Right cardiac atrium (tissue), 5 donors: ENCODE measurements at places on chromosomes 5 and 9. TPM values are rescaled to one million over a fixed set of nuclear protein-coding genes. Genes with fewer than 3 reads are reported as not detected.

FRMD3 gene
- 68.1 TPM for total RNA-seq

DNA sequence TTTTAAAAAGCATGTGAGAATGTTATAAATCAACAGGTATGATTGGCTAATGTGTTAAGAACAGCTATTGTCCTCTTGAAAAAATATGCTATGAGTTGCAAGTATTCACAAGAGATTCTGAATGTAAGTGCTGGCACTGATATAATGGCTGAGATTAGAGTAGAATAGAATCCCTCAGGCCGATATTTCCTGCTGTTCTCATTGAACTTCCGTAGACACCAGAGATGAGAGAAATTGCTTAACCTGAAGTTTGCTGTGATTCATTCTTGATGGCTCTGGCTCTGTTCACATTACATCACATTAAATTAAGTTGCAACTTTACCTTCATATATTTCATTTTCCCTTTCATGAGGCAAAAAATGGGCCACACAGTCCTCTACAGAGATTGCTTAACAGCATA lies 114.5 kb downstream of the BAAT start:
- DNase-seq, result no peak

LVRN gene
- total RNA-seq, result 0.25 TPM

DNA sequence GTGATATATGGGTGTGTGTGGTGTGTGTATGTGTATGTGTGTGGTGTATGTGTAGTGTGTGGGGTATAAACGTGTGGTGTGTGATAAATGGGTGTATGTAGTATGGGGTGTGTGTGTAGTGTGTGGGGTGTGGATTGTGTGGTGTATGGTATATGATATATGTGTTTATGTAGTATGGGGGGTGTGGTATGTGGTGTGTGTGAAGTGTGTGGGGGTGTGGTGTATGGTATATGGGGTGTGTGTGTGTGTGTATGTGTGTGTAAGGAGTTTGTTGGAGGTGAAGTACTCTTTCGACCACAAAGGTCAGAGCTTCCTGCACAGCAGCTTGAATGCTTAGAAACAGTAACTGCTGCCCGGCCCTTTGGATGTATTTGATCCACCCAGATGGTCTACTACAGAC lies 145.2 kb upstream of the IQGAP2 start:
- DNase-seq, result no peak

DNA sequence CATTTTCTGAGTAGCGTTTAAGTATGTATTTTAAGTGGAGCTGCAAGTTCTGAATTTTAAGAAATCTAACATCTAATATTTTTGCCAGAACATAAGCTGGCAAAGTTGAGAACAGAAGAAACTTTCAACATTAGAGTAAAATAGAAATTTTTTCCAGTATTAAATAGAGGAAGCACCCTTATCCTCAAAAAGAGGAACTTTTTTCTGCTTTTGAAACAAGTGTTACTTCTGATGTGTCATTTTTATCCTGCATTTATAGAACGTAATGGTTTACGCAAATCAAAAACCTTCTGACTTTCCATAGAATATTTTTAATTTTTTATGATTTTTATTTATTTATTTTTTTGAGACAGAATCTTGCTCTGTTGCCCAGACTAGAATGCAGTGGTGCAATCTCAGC lies 21.8 kb downstream of the ZBED3 start:
- DNase-seq, result no peak

DNA sequence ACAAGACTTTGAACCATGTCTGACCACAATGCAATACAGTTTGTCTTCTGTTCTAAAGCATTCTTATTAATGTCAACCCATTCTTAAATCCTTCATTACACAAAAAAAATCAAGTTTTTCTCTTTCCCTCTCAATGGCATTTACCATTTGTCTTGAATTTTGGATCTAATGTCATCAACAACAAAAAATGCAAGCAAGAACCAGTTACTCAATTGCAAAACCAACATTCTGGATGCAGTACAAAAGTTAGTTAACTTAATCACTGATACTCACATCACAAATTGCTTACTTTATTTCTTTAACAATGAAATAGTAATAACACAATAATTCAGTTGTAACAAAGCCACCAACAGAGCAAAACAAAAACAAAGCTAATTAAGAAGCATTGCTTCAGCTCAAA lies 6.0 kb downstream of the C9orf40 start:
- DNase-seq, result no peak

- DNase-seq, result no peak
Observed at GRCh38 chr5:177440211-177440989, 6.2 kb upstream of the PRR7 start.

DNA sequence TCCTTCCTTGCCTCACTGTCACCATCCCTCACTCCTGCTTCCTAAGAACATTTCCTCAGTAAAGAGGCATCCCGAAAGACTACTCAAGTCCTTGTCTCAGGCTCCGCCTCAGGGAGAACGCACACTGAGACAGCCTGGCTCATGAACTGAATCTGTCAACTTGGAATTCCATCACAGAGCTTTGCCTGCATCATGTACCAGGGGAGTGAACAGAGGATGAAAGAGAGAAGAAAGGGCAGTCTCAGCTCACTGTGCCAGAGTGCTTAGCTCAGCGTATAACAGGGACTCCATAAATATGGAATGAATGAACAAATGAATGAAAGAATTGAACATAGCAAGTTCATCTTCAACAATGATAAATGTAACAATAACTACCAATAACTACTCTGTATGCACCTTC lies 68.7 kb upstream of the SLC1A3 start:
- DNase-seq, result no peak

- DNase-seq, result no peak
Observed at GRCh38 chr5:40017135-40017534, 592.4 kb upstream of the DAB2 start.

MYOT gene
- total RNA-seq, result 12.5 TPM
